ENCODE measurements at places on chromosomes 2 and 18.

- no peak for DNase-seq
These were observed 360.2 kb downstream of the ALK start for GRCh38 chr2:29561181-29561580.

DNA sequence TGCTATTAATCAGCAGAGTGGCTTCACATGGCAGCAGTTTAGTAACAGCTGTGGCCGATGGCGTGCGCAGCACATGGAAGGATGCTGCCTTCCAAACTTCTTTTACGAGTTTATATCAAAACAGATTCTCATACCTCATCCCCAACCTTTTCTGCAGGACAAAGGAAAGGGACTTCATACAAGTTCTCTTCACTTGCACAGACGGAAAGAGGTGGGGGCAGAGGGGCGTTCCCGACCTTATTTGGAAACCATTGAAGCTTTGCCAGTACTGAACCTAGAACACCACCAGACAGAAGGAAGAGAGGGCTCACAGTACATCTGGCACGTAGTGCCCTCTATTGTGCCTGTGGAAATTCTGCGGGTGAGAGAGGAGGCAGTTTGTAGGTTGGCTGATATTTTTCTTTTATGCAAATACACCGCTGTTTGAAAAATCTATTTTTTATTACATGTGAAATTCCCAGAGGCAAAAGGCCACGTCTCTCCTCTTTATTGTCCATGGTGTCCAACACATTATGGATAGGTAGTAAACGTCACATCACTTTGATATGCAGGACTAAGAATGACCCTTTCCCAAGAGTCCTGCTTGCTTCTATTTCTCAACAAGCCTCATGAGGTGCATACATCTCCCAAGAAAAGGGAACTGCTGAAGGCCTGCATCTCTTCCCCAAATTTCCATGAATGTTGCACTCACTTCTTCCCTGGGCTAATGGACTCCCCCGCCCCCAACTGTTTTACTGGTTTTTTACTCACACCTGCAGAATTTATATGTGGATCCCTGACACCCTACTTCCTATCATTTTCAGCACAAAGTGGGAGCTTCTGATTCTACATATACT is 31.3 kb downstream of the COLEC12 start:
- DNase-seq: no peak

GRCh38 chr2:6885551-6885950 is 8.0 kb downstream of the RSAD2 start:
- no peak for DNase-seq

- no peak for DNase-seq
These were observed 21.7 kb downstream of the HDAC4 start for GRCh38 chr2:239378918-239379640.

DNA sequence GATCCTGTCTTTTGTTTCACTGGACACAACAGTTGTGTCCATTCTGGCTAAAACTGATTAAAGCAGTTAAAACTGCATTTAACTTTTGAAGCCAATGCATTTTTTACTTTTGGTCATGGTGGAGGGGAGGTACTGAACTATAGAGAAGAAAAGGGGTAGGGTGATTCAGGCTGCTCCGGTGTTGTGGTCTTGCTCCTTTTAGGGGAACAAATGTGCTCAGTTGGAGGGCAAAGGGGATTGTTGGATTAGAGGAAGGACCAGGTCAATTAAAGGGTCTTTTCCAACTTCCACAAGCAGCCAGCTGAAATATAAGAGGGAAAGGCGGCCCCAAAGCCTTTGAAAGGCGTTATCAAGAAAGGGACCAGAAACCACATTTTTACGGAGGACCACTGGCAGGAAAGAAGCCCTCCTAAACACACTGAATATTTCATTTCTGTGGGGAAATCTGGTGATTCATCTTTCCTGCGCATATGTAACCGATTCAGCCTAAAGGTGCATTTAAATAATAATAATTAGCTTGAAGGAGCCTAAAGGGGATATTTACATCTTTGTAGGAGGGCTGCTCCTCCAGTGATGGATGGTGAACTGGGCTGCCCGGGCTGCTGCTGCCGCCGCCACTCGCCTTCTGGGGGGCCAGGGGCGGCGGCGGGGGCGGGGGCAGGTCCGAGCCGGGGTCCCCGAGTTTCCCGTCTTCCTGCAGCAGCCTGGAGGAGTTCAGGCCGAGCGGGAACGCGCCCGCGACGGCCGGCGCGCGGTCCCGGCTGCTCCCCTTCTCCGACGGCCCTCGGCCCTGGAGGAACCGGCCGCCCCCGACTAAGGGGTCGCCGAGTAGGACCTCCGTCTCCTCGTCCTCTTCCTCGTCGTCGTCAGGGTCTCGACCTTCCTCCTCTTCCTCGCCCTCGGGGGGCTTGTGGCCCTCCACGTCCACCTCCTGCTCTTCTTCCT is 5.2 kb downstream of the SKOR2 start:
- no peak for DNase-seq
